Stimulated activated CD8-positive, alpha-beta memory T cell treated with anti-CD3 and anti-CD28 coated beads, Interleukin-15, amount 100 ng/mL, for 1 hour (primary cell): ENCODE measurements at places on chromosomes 7 and 10.

- DNase-seq = no peak
Observed at GRCh38 chr10:132112611-132113010, 46.9 kb downstream of the JAKMIP3 start.

GRCh38 chr7:55309040-55309991 is 55.8 kb upstream of the LANCL2 start:
- DNase-seq = no peak

DNA sequence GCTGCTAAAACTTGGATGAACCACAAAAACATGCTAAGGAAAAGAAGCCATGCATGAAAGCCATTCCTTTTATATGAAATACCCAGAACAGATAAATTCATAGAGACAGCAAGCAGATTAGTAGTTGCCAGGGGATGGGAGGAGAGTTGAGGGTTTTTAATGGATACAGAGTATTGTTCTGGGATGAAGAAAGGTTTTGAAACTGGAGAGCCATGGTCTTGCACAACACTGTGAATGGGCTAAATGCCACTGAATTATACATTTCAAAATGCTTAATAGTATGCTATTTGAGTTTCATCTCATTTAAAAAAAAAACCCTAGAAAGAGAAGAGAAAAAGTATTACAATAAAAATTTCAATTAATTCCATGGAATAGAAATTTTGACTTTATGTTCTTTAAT is 154.3 kb downstream of the GNAT3 start:
- no peak for DNase-seq

GRCh38 chr10:15197276-15197675 is 28.8 kb upstream of the NMT2 start:
- no peak for DNase-seq

GRCh38 chr7:86904949-86905834 is 154.3 kb downstream of the ELAPOR2 start:
- DNase-seq = no peak

DNA sequence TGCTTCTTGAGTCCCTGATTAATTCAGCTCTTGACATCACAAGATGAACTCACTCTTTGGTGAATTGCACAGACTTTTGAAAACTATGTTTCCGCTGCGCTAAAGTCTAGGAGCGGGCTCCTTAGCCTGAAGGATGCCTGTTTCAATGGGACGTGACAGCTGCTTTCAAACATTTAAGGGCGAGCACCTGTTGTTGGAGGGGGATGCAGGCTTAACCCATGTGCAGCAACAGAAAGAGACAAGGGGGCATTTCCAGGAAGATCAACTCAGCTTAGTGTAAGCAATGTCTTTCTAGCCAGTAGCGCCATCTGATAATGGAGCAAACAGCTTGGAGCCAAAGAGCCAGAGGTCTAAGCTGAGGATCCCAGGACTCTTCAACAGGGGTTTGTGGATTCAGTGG is 8.4 kb upstream of the PFKFB3 start:
- DNase-seq = no peak

DNA sequence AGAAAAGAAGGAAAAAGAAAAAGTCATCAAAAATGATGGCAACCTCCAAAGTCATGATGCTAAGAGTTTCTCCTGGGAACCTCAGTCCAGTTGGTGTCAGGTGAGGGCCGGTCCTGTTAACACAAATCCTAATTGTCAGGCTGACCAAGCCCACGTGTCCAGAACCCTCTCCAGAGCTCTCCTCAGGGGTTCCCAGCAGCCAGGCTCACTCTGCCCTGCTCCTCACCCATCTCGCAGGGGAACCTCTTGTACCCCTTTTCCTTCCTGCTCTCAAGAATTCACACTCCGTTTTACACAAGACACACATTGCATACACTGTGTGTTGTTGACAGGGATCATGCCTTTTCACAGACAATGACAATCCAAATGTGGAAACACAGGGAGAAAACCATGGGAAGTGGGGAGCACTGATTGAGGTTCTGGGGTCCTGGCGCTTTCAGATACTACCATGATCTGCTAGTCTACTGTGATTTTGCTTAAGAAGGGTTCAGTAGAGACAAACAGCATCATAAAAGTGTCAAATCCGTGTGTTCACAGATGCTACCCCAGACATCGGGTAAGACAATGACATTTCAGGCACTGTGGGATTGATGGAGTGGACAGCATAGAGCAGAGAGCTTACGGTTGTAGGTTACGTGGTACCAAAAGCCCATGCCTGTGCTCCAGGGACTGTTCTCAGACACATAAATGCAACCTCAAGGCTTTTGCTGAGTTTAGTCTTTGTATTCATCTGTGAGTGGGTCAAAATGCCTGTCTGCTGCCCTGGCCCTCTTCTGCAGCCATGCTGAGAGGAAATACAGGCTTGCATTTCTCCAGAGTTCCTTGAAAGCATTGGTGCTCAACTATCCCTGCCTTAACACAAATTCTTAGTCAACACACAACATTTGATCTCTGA is 16.0 kb downstream of the IL2RA start:
- no peak for DNase-seq

GRCh38 chr10:80200687-80201086 is 4.7 kb downstream of the ANXA11 start:
- no peak for DNase-seq

GRCh38 chr7:97116308-97116707 is 1.2 kb upstream of the SDHAF3 start:
- no peak for DNase-seq

DNA sequence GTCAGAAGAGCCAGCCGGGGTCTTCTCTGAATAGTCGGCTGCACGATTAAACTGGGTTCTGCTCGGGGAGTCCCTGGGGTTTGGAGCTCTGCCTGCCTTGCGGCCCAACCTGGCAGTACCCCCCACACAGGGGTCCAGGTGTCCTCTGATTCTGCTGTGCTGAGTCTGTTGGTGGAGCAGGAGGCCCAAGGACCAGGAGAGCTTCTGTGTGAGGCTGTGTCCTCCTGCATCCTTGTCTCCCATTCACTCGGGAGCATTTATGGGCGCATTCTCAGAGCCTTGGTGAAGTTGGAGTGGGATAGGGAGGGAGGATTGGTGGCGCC is 14.2 kb downstream of the INPP5A start:
- DNase-seq = no peak

GRCh38 chr10:71222601-71223346 is 10.4 kb downstream of the UNC5B start:
- DNase-seq = no peak

- no peak for DNase-seq
Observed at GRCh38 chr7:143467724-143468123, 9.9 kb upstream of the TAS2R41 start.

DNA sequence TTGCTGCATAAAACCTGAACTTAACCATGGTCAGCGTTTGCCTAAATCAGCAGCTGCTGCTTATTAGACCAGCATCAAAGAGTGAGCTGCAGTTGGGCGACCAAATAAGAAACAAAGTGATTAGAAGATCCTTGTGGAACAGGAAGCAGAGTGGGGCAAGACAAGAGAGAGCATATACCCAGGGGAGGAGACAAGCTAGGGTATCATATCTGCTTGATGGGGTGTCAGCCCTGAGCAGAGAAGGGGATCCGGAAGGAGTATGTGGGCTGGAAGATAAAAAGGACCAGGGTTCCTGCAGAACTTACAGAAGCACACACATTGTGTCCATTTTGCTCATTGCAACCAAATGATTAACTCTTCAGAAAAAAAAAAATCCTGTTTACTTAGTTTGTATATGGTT is 213.6 kb downstream of the CELF2 start:
- no peak for DNase-seq

- DNase-seq = no peak
Observed at GRCh38 chr7:46218461-46219200, 297.6 kb upstream of the IGFBP3 start.

GRCh38 chr10:124562425-124563060 is 100.9 kb downstream of the LHPP start:
- no peak for DNase-seq

DNA sequence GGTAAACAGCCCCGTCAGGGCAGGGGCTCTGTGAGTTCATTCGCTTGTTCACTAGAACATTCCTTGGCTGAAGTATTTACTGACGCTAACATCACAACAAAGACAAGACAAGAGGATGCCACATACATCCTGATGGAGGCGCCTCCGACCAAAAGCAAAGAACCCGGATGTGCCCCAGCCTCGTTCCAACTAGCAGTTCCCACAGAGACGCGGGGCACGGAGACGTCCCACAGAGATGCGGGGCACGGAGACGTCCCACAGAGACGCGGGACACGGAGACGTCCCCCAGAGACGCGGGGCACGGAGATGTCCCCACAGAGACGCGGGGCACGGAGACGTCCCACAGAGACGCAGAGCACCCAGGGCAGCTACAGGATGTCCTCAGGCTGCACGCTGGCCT is 35.4 kb upstream of the CFAP46 start:
- DNase-seq = no peak

GRCh38 chr10:7085147-7085912 is 325.5 kb downstream of the SFMBT2 start:
- no peak for DNase-seq

GRCh38 chr7:92461027-92462003 is 14.0 kb downstream of the GATAD1 start:
- no peak for DNase-seq

DNA sequence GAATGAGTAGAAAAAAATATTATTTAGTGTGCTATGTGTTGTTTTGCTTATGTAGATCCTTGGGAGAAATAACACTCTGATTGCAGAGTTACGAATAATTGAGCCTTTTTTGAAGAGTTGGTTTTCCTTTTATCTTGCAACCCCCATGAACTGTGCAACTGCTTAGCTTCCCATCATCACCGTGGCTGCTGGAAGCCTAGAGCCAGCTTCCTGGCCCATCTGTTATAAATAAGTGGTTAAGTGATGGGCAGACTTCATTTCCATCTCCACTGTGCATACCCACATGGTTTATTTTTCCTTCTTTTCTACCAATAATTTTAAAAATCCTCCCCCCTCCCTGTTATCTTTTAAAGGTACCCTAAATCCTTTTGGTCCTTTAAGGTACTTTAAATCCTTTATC is 554.9 kb upstream of the GALNT17 start:
- no peak for DNase-seq

DNA sequence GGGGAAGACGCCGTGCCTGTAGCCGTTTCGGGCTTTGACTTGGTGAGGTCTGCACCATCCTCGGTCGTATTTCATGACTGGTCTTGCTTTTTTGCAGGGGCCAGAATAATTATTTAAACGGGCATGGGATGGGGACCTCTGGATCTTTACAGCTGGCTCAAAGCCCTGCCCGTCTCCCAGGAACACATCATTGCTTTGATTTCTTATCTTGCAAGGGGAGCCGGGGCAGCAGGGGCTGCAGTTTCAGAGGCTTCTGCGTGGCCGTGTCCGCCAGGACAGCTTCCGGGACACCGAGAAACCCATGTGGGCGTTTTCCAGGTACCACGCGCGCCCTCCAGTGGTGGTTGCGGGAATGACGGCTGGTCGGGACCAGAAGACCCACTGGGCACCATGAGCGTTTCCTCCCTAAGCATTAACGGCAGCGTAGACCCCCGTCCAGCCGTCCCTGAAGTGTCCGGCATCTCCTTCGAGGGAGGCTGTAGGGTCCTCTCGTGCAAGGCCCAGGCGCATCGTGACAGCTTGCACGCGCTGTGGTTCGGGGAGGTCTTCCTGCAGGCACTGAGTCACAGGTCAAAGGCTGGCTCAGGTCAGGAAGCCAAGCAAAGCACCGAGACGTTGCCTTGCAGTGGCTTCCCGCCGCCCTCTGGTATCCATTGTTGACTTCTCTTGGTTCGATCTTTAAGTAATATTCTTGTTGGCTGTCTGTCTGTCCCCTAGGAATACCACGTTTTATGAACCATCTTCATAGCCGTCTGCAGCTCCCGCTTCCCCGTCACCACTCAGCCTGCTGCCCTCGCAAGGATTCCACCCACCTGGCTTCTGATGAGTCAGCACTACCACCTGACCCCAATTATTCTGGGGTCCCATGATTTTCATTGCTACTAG is 16.2 kb upstream of the ZFAND2A start:
- DNase-seq = peak; percentile 70

DNA sequence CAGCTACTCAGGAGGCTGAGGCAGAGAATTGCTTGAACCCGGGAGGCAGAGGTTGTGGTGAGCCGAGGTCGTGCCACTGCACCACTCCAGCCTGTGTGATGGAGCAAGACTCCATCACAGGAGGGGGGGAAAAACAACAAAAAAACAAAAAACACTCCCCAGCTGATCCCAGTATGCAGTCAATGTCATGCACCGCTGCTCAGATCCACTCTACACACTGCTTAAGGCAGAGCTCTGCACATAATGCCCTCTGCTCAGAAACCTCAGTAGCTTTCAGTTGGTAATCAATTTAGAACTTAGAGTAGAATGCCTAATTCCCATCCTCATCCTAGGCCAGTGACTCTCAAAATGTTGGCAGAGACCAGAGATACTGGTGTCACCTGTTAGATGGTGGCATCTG is 43.9 kb downstream of the PDSS1 start:
- no peak for DNase-seq

- no peak for DNase-seq
Observed at GRCh38 chr10:15739254-15739970, 19.7 kb upstream of the ITGA8 start.

DNA sequence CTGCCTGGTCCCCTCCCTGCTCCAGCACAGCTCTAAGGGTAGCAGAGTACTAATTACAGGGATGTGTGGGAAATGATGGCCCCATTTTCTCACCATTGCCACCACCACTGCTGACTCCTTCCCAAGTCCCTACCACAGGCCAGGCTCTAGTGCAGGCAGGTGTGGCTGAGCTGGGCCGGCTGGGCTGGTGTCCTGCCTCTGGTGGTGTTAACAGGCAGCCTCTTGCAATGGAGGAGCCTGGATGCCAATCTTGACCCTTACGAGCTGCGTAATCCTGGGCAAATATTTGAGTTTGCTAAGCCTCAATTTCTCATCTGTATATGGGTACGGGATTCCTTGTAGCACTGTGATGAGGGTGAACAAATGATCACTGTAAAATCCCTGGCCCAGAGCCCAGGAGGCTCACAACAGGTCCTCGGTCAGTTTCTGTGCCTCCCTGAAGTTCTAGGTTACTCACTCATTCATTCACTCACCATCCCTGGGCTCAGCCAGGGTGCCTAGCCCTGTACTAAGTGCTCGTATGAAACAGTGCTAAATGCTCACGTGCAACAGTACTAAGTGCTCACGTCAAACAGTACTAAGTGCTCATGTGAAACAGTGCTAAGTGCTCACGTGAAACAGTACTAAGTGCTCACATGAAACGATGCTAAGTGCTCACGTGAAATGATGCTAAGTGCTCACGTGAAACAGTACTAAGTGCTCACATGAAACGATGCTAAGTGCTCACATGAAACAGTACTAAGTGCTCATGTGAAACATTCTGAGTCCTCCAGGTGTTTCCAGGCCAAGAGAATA is 2.3 kb upstream of the FZD9 start:
- DNase-seq = no peak

DNA sequence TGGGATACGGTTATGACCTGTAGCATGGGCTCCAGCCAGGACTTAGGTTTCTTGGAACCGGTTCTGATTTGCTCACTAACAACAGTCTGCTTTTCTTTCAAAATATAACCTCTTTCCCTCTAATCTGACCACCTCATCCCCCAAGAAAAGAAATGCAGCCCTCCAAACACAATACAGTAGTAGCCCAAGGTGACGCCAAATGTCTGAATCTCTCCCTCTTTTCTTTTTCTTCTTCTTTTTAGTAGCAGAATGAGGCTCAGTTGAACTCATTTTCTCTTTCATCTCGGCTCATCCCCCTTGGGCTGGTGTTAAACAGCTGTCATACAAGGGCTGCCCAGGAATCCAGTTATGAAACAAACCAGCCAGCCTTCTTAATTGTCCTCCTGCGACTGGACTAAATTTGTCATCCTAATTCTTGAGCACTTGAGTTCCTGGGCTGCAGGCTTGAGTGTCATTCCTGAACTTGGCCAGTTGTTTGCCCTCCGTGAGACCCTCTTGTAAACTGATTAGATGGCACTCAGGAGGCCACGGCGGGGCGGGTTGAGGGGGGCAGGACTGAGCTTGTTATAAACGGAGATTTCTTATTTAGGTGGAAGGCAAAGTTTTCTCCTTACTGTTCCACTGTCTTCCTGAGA is 94.8 kb downstream of the SORCS3 start:
- DNase-seq = no peak
